ENCODE measurements at places on chromosomes 11 and 22.

GRCh38 chr11:2744166-2744565, 44.4 kb upstream of the KCNQ1OT1 start:
- no peak for DNase-seq

GRCh38 chr22:25084405-25085107, 115.1 kb upstream of the CRYBB3 start:
- no peak for DNase-seq

- DNase-seq, result no peak
These were observed 15.8 kb upstream of the RTN4RL2 start for GRCh38 chr11:57444362-57445121.

DNA sequence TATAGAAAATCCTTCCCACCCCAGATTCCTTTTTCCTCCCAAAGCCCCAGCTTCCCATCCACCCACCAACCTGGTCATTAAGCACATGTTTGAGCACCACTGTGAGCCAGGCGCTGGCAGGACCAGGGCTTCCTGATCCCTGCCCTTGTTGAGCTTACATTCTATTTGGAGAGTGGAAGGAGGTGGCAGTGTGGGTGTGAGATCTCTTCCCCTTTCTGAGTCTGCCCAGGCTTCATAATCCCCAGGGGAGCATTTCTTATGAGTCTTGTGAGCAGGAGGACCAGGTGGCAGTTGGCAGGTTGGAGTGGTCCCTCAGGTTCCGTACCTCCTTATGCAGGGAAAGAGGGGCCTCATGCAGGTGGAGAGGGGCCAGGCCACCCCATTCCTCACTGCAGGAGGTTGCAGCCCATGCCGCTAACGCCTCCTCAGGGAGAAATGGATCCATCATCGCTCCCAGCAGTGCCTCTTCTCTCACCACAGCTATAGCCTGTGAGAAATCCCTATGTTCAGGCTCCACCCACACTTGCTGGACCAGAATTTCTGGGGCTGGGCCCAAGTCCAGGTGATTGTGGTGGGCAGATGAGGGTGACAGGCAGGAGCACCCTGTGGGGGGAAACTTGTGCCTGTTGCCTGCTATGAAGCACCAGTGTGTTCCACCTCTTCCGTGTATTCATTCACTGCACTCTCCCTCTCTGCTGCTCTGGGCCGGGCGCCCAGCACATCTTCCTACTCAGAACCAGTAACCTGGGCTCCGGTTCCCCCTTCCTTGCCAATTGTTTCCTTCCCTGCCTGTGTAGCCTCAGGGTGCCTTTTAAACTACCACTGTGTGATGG, 23.5 kb downstream of the UBE2L3 start:
- no peak for DNase-seq

DNA sequence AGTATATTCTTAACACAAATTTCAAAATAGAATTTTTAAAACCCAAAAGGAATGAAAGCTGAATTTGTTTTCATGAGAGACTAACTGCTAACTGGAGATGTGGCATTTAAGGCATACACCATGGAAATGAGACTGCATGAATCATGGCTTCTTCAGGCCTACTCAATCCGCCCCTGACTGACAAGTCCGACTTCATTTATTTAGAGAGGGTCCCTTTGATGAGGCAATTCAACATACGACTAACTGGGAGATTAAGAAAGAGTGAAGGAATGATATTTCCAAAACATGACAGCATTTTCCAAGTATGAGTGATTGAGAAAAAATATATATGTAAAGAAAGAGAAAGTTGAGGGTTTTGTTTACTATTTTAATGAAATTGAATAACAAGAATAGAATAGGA, 720.1 kb downstream of the DLG2 start:
- no peak for DNase-seq

- DNase-seq, result no peak
These were observed 35.0 kb downstream of the DKK3 start for GRCh38 chr11:11973361-11973800.

- no peak for DNase-seq
These were observed 7.8 kb upstream of the P4HA3 start for GRCh38 chr11:74319139-74319816.

DNA sequence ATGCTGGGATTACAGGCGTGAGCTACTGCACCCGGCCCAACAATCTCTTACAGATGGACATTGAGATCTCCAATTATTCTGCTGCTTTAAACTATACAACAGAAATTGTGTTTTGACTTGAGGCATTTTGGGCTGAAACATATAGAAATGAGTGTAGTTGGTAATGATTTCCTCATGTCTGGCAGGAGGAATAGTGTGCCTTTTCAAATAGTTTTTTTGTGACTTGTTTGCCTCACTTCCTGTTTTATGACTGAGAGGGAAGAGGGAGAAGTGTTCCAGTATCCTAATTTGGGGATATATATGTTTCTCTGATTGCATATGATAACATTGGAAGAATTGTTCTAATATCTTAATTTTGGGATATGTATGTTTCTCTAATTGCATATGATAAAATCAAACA, 40.2 kb downstream of the EP300 start:
- DNase-seq, result no peak

DNA sequence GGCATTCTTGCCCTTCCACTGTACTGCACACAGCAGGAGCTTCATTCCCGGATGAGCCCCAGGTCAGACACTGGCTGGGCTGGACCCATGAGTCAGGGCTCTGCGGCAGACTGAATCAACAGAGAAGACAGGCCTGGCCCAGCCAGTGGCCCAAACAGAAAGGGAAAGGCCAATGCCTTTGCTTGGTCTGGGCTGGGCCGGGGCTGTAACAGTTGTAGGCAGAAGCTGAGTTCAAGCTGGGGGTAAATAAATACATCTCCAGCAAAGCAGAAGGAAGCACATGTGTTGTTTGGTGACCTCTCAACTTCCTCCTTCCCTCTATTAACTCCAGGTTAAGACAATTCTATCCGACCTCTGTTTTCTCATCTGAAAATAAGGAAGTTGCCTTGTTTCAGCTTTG, 1.8 kb upstream of the SMIM35 start:
- DNase-seq, result peak; percentile 46

DNA sequence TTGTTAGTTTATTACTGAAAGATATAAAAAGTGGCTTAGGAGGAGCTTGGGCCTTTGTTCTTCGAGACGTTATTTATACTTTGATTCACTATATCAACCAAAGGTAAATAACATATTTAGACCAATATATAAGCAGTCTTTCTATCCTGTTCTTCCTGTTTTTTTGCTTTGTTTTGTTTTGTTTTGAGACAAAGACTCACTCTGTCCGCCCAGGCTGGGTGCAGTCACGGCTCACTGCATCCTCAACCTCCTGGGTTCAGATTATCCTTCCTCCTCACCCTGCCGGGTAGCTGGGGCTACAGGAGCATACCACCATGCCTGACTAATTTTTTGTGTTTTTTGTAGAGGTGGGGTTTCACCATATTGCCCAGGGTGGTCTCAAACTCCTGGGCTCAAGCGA, 66.8 kb downstream of the ATM start:
- no peak for DNase-seq

- DNase-seq, result no peak
These were observed 6.8 kb upstream of the HEPACAM start for GRCh38 chr11:124942466-124943253.

DNA sequence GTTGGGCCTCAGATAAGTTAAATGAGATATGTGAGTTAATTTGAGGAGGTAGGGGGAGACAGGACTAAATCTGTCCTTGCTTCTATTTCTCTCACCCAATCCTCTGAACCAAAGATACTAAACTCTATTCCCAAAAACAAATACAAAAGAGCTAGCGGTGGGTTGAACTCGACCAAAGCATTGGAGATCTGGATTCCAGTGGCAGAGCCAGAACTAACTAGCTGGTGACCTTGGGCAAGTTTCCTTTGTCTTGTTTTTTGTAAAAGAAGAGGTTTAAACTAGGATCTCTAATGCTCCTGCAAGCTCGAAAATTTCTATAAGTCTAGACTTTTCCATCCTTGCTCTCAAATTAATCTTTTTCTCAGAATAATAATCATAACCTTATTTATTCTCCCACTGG, 1.5 kb downstream of the ME3 start:
- DNase-seq, result no peak

- no peak for DNase-seq
These were observed 7.2 kb downstream of the PIM3 start for GRCh38 chr22:49967706-49968208.

- peak; percentile 75 for DNase-seq
These were observed 2.5 kb upstream of the NPAS4 start for GRCh38 chr11:66418168-66418985.

- no peak for DNase-seq
These were observed 290.3 kb upstream of the API5 start for GRCh38 chr11:43021466-43021865.

- no peak for DNase-seq
These were observed 39.0 kb downstream of the WT1 start for GRCh38 chr11:32396331-32396730.

Data from PC-9 (cell line).